ENCODE measurements at places on chromosomes 5 and 9.
A peak's percentile ranks its signal among the peaks of the same experiment; 100 is the strongest.

DNA sequence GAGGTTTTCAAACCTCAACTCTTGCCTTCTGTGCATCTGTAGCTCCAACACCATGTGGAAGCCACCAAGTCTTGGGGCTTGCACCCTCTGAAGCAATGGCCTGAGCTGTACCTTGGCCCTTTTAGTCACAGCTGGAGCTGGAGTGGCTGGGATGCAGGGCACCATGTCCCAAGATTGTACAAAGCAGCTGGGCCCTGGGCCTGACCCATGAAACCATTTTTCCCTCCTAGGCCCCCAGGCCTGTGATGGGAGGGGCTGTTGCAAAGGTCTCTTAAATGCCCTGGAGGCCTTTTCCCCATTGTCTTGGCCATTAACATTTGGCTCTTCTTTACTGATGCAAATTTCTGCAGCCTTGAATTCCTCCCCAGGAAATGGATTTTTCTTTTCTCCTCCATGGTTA is 11.8 kb upstream of the ENTREP1 start:
- no peak for ATAC-seq

GRCh38 chr5:53542926-53543325 is 17.5 kb upstream of the NDUFS4 start:
- ATAC-seq, result no peak

GRCh38 chr5:148663509-148663908 is 9.2 kb upstream of the HTR4 start:
- ATAC-seq, result no peak

DNA sequence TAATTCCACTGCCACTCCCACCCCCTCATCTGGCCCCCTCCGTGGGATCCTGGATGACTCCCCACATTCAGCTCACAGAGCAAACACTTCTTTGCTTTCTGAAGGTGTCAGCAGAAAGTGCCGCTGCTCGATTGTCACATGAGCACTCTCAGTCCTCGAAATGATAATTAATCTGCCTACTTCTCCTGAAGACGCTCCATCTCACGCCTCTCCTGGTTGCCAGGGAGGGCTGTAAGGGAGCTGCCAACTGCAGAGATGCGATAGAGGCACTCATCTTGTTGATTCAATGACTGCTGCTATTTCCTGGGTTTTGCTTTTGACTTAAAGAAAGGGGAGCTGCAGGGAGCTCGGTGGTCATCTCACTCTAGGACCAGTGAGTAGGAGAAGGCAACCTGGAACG is 206.5 kb downstream of the DAB2IP start:
- no peak for ATAC-seq

DNA sequence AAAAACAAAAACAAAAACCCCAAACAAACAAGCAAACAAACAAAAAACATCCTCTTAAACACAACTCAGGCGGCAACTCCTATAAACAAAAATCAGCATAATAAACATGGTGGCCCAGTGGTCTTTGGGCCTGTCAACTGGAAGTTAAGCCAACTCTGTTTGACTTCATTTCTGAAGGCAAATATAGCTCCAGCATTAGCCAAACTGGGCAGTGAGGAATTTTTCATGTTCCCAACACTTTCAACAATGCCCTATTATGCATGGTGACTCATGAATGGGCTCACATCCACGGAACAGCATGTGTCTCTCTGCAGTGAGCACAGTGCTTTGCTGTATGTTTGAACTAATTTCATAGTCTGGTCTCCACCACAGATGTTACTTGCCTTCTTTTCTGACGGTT is 143.9 kb upstream of the STC2 start:
- peak; percentile 98 for ATAC-seq

DNA sequence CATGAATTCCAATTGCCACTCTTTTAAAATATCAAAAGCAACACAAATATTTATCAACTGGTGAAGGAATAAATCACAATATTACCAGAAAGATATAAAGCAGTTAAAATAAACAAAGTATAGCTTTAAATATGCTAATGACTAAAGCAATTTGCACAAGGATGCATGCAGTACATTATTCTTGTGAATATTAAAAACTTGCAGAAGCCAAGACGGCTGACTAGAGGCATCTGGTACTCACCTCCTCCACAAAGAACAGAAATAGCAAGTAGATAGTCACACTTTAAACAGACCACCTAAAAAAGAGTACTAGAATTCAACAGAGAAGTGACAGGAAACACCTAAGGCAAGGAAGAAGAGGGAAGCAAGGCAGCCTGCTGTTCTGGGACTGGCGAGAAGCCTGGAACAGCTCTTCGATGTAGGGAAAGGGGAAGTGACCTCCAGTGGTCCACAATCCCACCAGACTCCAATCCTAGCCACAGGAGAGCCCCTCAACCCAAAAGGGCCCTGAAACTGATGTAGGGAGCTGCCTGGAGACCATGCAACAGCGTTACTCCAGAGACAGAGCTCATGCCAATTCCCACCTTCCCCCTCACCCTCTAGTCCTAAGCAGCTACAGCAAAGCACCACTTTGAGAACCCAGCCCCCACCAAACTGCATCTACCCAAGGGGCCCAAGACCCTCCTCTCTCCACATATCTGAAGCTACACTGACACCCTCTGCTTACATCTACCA is 86.3 kb downstream of the LPAR1 start:
- ATAC-seq, result no peak

DNA sequence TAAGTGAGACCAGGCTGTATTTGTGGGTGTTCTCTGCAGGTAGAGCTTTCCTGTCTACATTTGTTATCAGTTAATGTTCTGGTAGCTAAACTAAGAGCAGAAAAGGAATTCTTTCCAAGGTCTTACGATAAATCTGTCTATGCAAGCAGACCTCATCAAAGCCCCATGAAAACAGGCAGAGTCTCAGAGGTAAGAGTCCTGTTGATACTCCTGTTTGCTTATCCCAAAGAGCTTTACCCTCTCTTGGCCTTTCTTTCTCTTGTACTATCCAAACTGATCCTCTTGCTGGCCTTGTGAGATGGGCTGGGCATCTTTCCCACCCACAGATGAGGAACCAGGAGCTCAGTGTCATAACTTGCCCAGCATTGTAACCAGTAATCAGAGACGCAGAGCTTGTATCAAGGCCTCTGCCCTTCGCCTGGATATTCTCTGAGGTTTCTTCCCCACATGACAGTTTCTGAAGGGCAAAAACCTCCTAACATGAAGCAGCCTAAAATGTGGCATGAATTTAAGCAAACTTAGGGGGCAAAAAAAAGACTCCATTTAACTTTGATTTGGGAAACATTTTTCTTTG is 33.5 kb downstream of the PRKACG start:
- no peak for ATAC-seq

DNA sequence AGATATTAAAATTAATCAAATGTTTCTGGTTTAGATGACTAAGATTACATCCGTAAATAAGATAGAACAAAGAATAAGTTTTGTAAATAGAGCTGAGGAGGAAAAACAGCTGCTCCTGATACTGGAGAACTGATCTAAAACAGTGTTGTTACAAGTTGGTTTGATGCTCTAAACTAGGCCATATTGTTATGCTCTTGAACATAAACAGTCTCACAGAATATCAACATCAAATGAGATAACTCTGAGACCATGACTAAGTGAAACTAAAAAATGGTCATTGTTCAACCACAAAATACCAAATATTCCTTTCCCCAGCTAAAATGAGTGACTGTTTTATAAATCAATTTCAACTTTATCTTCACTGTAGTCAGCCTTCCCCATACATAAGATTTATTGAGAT is 16.5 kb upstream of the SRFBP1 start:
- ATAC-seq, result no peak

DNA sequence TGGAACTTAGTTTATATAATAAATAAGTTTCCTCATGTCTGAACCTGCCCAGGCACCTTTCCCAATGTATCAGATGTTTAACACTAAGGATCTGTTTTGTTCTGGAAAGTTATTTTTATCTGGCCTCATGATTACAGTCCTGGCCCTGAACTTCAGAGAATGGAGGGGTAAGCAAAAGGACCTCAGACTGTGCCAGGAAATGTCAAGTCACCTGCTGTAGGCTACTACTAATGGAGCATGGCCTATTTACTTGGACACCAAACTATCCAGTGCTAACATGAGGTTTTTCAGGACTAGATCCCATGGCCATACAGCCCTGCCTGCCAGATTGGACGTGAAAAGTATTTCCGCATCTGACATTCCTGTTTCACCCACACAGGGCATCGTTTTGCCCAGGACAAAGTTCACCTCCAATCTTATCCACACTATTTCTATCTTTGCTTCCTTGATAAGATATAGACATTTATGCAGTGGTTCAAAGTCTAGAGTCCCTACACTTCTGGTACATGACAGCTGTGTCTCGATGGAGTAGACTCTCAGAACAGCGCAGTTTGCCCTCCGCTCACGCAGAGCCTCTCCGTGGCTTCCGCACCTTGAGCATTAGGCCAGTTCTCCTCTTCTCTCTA is at the start of gene BTNL8:
BTNL8 (plus strand) TSS at position 539 of the 626 bp plus-strand sequence. CDS start 152 bp downstream, outside the sequence.
- ATAC-seq, result no peak

DNA sequence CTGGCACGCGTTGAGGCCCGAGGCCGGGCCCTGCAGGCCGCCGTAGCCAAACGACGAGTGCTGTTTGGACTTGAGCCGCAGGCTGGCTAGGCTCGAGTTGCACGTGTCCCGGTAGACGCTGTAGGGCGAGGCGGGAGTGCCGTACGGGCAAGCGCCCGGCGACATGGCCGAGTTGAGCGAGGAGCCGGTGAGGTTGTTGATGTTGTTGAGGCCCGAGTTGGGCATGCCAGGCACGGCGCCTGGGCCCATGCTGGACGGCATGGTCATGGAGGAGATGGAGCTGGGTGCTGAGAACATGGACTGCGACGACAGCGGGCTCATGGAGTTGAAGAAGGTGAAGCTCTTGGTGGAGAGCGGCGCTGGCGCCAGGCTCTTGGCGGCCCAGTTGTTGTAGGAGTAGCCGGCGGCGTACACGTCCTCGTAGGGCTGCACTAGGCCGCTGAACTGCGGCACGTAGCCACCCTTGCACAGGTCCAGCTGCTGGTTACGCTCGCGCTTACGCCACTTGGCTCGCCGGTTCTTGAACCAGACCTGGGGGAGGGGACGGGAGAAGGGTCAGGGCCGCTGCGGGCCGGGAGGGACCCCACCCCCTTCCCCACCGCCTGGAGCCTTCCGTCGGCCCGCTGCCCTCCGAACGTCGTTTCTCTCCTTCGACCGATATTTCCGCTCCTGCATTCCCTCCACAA is 5.1 kb downstream of the PITX1 start:
- no peak for ATAC-seq

GRCh38 chr5:130706696-130707095 is 458.4 kb downstream of the HINT1 start:
- no peak for ATAC-seq

DNA sequence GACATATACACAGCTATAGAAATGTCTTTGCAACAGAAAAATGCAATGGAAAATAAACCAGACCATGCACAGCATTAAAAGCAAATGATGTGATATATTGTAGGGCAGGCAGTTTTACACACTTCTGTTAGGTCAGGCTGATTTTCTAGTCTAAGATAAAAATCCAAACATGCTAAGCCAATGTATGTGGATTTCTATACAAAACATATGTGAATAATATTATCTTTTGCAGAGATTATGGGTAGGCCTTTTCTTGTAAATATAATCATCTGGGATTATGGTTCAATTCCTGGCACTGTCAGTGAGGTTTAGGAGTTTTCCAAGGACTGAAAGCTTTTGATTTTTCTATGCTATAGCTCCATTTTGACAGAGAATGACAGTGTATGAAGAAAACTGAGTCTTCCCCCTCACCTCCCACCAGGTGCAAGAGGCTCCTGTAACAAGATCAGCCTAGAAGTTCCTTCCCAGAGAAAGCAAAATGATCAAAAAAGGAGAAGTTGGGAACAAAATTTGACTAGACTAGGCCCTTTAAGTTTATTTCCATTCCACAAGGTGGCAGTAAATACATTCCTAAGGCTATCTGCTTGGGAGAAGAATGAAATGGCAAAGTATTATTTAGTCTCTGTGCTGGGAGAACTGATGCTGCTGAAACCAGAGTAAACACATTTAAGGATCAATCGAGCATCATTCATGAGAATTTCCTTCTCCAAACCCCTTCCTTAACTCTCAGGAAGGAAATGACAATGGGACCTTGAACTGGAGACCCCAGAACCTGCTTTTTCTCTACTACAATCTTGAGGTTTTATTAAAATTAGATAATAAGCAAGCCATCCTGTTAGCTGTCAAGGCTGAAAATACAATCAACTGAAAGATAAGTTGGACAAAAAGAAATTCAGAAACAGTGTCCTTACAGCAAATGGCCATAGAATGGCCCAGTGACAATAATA is 133.0 kb upstream of the TUT7 start:
- peak; percentile 98 for ATAC-seq

DNA sequence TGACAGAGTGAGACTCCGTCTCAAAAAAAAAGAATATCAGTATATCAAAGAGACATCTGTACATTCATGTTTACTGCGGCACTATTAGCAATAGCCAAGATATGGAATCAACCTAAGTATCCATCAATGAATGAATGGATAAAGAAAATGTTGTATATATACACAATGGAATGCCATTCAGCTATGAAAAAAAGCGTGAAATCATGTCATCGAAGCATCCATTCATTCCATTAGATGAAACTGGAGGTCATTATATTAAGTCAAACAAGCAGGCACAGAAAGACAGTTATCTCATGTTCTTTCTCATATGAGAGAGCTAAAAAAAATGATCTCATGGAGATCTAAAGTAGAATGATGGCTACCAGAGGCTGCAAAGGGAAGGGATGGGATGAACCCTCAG is 180.9 kb upstream of the TLX3 start:
- ATAC-seq, result no peak

- ATAC-seq, result no peak
Measured at GRCh38 chr5:89686081-89686765, 723.3 kb downstream of the CETN3 start.

GRCh38 chr5:107430071-107430625 is 240.6 kb downstream of the EFNA5 start:
- ATAC-seq, result peak; percentile 32

GRCh38 chr5:65332591-65332990 is 149.1 kb downstream of the ADAMTS6 start:
- no peak for ATAC-seq

All from SK-N-SH treated with all-trans-retinoic acid at 6 μM for 48 hours (cell line).